ENCODE measurements at places on chromosomes 12 and 14.

DNA sequence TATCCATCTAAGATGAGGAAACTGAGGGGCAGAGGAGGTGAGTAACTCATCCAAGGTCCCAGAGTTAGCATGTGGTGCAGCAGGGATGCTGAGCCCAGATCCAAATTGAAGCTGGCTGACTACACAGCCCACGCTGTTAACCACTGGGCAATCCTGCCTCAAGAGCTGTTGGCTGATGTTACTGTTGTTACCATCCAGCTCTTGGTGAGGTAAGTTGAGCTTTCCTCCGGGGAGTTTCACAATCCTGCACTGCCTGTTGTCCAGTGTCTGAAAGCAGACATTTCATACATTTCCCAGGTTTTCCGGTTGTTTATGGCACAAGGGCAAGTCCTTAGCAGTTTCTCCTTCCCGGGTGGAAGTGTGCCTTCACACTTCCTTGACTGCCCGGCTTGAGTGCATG lies 14.5 kb downstream of the CYP46A1 start:
- DNase-seq = no peak

DNA sequence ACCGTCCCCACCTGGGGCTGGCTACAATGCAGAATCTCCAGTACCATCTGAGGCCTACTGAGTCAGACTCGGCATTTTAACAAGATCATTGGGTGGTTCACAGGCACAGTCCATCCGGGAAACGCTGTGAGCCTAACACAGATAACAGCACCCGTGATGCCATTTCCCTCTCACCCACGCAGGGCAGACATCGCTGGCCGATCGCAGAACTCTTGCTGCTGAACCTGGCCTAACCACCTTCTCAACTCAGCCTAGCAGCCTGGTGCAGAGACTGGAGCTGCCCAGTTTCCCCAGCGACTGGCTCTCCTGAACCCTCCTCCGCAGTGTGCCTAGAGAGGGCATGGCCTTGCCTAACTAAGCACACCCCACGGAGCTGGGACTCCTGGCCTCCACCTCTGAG lies 83.3 kb downstream of the NCOR2 start:
- DNase-seq = no peak

DNA sequence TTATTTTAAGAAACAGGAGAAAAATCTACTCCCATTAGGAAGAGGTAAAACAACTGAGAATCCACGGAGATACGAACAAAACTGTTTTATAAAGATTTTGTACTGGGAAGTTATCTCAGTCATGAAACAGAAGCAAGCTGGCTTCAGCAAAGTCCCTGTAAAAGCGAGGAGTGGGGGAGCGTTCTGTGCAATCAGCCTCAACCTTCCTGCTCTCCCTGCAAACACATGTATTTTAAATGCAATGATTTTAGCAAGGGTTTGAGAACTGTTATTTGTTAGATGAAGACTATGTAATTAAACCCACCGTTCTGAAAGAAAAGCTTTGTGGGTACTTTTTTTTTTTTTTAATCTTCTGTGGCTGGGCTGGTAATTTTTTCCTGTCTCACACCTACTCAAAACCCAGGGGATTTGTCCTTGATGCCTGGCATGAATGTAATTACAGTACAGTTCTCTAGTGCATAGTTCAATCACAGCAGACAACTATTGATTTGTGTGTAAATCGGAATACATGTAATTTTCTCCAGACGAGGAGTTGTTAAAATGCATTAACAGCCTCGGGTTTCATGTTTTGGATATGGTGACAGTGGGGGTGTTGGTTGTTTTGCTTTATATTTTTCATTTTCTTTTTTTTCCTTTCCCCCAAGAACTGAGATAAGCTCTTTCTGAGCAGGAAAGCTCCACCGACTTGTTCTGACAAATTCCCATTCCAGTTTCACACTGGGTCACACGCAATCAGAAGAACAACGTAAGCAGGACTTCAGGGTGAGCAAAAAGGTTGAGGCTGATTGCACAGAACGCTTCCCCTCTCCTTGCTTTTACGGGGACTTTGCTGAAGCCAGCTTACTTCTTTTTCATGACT lies 153.6 kb downstream of the PHLDA1 start:
- no peak for DNase-seq

- DNase-seq = no peak
Measured at GRCh38 chr14:59509101-59509500, 24.8 kb downstream of the JKAMP start.

DNA sequence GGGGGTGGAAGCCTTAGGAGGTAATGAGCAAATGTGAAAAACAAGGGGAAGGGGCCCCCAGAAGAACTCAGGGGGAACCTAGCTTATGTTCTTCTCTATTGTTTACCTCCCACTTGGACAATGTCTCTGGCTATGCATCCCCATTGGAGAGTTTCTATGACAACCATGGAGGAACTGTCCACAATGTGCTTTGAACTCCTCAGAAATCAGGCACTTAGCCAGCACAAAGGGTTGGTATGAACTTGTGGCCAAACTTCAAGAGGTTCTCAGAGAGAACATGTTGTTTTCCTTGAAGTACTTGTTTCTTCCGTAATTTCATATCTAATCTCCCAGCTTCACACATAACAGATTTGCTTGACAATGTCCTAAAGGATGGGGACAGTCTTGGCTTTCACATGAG lies 202.8 kb upstream of the PELI2 start:
- no peak for DNase-seq

DNA sequence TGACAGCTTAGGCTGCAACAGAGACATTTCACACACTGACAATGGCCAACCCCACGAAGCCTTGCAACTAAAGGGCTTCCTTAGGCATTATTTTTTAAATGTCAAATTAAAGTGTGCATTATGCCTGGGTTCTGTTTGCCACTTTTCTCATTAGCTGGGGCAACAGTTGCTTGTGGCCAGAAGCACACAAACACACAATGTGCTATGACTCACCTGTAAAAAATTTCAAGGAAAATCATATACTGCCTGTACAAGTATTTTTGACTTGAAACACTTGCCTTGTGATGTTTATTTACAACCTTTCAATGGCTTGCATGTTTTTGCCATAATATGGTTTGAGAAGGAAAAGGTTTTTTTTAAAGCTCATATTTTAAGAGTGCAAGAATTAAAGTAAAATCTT lies 1.9 kb downstream of the NTN4 start:
- no peak for DNase-seq

DNA sequence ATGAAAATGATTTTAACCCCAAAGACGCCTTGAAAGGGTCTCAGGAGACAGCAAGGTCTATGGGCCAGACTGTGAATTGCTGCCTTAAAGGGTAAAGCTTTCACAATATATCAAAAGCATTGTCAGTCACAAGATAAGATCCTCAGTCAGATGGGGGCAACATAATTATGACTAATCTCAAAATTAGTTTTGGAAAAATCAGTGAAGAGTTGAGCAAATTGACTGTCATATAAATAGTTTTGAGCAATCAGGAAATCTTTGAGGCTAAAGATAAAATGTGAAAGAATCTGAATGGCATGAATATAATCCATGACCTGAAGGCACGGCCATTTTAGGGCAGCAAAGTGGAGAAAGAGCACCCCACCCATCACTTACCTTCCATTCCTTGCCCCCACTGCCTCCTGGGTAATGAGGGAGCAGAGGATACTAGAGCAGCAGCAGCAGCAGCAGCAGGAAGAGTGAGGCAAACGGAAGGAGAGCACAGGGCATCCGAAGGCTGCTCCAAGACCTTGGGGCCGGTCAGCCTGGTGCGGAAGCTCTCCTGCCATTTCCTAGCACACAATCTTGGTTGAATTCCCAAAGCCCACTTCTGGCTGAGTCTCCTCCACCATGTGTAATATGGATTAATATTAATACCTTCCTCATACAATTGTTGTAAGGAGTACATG lies 7.0 kb downstream of the STON2 start:
- no peak for DNase-seq

Measured in activated T-helper 9 cell treated with anti-CD3 and anti-CD28 coated beads, Interleukin-2, amount 50 U/mL, for 16 hours (primary cell).